ENCODE measurements at places on chromosomes 7 and 10.

- DNase-seq, result no peak
Measured at GRCh38 chr10:3803927-3804741, 19.1 kb upstream of the KLF6 start.

- no peak for DNase-seq
Measured at GRCh38 chr10:96756111-96756903, 36.0 kb upstream of the PIK3AP1 start.

GRCh38 chr7:139075031-139075652 is 34.4 kb downstream of the ZC3HAV1 start:
- DNase-seq, result peak; percentile 67

GRCh38 chr7:44142028-44142427 is 896 bp upstream of the MYL7 start:
- DNase-seq, result no peak

DNA sequence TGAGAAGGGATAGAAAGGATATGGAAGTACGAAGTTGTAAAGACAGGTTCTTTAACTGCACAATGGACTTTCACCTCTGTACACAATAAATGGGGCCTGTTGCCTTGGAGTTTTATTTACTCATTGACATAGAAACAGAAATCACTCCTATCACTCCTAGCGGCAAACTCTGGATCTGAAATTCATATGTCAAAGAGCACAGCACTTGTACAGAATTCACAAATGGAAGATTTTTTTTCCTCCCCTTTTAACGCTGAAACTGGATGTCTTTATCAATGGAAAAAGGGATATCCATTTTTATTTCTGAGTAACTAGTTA is 18.2 kb downstream of the NT5C3A start:
- DNase-seq, result no peak

- no peak for DNase-seq
Measured at GRCh38 chr7:87933605-87933952, 472 bp upstream of the ADAM22 start.

GRCh38 chr10:110061687-110062086 is 53.9 kb downstream of the ADD3 start:
- DNase-seq, result no peak

GRCh38 chr10:18179891-18180290 is 39.7 kb downstream of the CACNB2 start:
- peak; percentile 19 for DNase-seq

- DNase-seq, result peak; percentile 18
Measured at GRCh38 chr7:131110297-131111080, 217.2 kb upstream of the MKLN1 start.

- DNase-seq, result peak; percentile 85
Measured at GRCh38 chr10:102627736-102628293, 16.5 kb upstream of the TRIM8 start.

DNA sequence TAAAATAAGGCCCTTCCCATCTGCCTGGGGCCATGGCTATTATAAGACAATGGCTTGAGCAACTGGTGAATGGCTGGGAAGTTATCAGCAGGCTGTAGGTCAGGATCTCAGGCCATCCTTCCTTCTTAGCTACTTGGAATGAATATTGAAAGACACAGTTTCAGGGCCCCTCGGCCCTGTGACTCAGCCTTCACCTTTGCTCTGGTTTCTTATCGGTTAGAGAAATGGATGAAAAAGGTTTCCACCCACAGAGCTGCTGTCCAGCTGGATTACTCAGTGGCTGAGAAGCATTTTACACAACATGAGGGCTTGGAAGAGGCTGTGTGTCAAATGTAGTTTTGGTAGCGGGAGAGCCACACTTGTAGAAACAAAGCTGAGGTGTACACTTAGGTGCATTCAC is 9.4 kb downstream of the ACSL5 start:
- peak; percentile 91 for DNase-seq

GRCh38 chr10:100968863-100969186 is 479 bp upstream of the SEMA4G start:
- no peak for DNase-seq

DNA sequence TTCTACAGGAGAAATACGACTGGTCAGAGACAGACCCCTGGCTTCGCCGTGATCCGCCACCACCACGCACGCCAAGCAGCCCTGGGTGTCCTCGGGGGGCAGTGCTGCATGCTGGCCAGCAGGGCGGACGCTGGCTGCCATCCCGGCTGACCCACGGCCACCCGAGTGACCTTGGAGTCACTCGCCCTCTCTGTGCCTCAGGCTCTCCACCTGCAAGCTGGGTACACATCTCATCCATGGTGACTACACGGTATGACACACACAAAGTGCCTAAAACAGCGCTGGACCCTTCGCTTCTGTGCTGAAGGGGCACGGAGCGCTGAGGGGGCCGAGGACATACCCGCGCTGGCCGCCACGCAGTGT is 62.0 kb upstream of the RNF32 start:
- no peak for DNase-seq

All from A172 (cell line).